ENCODE measurements at places on chromosomes 2 and 18. TPM values are rescaled to one million over a fixed set of nuclear protein-coding genes. Genes with fewer than 3 reads are reported as not detected.

GRCh38 chr2:1891147-1891546 is 146.8 kb upstream of the PXDN start:
- H3K36me3 ChIP-seq = no peaks in the 10 kb centered on the region
- H3K27ac ChIP-seq = no peak overlapping the region
- no peak for DNase-seq
- H3K27me3 ChIP-seq = no peaks in the 10 kb centered on the region

GRCh38 chr2:60453301-60453700 is 100.2 kb downstream of the BCL11A start:
- H3K27me3 ChIP-seq = no peaks in the 10 kb centered on the region
- DNase-seq = no peak
- no peak overlapping the region for H3K27ac ChIP-seq
- peaks cover 2% of the 10 kb centered on the region for H3K4me1 ChIP-seq
- H3K4me3 ChIP-seq = no peak overlapping the region

DNA sequence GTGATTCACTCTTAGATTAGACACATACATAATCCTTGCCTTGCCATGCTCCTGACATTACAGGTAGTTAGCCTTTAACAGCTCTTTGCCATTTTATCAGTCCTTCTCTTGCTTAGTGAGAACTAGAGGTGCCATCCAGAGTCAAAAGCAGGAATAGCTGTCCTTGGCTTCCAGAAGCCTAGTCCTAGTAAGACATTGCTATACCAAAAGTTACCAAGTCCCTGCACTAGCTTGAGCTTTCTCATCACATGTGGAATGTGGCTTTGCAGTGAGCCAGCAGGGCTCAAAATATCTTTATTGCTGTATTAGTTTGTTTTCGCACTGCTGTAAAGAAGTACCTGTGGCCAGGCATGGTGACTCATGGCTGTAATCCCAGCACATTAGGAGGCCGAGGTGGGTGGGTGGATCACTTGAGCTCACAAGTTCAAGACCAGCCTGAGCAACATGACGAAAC is 104.7 kb upstream of the NOSTRIN start:
- DNase-seq = peak; percentile 41
- no peaks in the 10 kb centered on the region for H3K36me3 ChIP-seq
- no peak overlapping the region for H3K27ac ChIP-seq
- peaks cover 4% of the 10 kb centered on the region for H3K4me1 ChIP-seq

- H3K27me3 ChIP-seq = no peaks in the 10 kb centered on the region
- no peak for DNase-seq
- no peaks in the 10 kb centered on the region for H3K4me1 ChIP-seq
- H3K4me3 ChIP-seq = no peak overlapping the region
- H3K36me3 ChIP-seq = peaks cover 7% of the 10 kb centered on the region
Observed at GRCh38 chr2:128160616-128161275, 69.7 kb downstream of the UGGT1 start.

GRCh38 chr2:66560683-66561082 is 125.8 kb downstream of the MEIS1 start:
- peaks cover 45% of the 10 kb centered on the region for H3K36me3 ChIP-seq
- H3K4me1 ChIP-seq = peaks cover 65% of the 10 kb centered on the region
- no peak for DNase-seq
- peaks cover 2% of the 10 kb centered on the region for H3K27me3 ChIP-seq

- no peaks in the 10 kb centered on the region for H3K36me3 ChIP-seq
- H3K4me1 ChIP-seq = no peaks in the 10 kb centered on the region
- H3K27ac ChIP-seq = no peak overlapping the region
- DNase-seq = peak; percentile 53
Observed at GRCh38 chr2:164495491-164496223, 125.6 kb downstream of the GRB14 start.

CCDC148 gene
- 1.0 TPM for total RNA-seq

- no peaks in the 10 kb centered on the region for H3K27me3 ChIP-seq
- no peak overlapping the region for H3K27ac ChIP-seq
Observed at GRCh38 chr2:17309181-17309580, 209.1 kb downstream of the RAD51AP2 start.

- H3K36me3 ChIP-seq = no peaks in the 10 kb centered on the region
- no peak overlapping the region for H3K4me3 ChIP-seq
- H3K4me1 ChIP-seq = no peaks in the 10 kb centered on the region
- no peak overlapping the region for H3K27ac ChIP-seq
- no peak for DNase-seq
Observed at GRCh38 chr2:79223539-79223938, 64.0 kb upstream of the REG3A start.

MRO gene
- not detected for total RNA-seq

GRCh38 chr2:170248574-170249393 is 70.8 kb downstream of the MYO3B start:
- no peaks in the 10 kb centered on the region for H3K4me1 ChIP-seq
- no peak overlapping the region for H3K27ac ChIP-seq
- H3K4me3 ChIP-seq = no peak overlapping the region
- peaks cover 4% of the 10 kb centered on the region for H3K27me3 ChIP-seq
- H3K36me3 ChIP-seq = no peaks in the 10 kb centered on the region
